NCI-H2107 (cell line): ENCODE measurements at places on chromosomes 5 and 9.
A peak's percentile ranks its signal among the peaks of the same experiment; 100 is the strongest.

DNA sequence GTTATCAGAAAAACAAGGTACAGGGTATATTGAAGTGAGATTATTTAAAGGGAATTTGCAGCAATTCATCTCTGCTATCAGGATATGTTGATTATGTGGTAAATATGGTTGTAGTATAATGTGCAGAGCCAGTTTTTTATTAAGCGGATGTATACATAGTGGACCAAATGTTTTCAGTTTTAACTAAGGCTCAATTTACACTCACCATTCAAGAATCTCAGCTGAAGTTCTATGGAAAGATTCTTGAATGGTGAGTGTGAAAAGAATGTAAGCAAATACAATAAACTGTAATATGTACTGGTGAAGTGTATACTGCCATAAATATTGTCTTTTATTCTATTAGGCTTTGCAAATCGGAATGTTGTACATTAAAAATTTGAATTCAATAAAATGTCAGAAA lies 895.9 kb upstream of the CDH10 start:
- no peak for DNase-seq

DNA sequence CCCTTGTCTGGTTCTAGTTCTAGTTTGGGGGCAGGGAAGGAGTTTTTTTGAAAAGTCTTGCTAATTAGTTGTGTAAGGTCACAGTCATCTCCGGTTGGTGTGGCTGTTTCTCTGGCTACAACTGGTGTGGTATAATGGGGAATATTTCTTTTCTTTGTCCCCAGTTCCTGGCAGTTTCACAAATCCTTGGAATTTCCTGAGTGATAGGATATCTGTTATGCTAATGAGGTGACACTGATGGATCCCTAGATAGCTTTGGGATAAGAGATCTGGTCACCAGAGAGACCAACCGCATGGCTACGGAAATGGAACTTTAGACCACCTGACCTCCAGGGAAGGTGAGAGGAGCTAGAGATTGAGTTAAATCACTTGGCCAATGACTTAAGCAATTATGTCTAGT lies 494.6 kb downstream of the ARHGEF28 start:
- DNase-seq, result no peak

DNA sequence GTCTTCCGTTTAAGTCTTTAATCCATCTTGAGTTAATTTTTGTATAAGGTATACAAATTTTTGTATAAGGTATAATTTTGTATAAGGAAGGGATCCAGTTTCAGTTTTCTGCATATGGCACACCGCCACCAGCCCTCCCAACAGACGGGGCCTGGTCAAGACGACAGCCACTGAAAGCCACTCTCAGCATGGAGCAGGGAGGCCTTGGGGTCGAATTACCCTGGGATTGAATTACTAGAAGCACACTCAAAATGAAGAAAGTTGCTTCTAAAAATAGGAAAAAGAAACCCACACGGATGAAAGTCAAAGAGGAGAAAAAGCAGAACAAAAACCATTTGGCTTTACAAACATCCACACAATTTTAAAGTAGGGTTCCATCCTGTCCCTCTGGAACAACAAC lies 586.2 kb upstream of the ADAMTS16 start:
- peak; percentile 73 for DNase-seq

GRCh38 chr9:114791736-114792135 lies 14.1 kb downstream of the TNFSF15 start:
- no peak for DNase-seq

GRCh38 chr5:6402939-6403338 lies 24.6 kb upstream of the MED10 start:
- no peak for DNase-seq

DNA sequence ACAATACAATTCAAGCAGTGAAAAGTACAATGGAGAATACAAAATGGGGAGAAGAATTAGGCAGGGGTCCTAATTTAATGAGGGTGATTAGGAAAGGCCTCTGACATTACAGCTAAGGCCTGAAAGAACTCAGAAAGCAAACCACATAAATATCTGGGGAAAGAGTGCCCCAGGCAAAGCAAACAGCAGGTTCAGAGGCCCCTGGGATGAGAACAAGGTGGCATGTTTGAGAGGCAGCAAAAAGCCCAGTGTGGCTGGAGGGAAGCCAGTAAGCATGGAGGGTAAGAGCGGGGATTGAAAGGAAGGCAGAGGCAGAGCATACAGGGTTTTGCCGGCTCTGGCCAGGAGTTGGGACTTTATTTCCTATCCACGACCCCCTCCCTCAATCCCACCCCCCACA lies 33.4 kb upstream of the VDAC1 start:
- no peak for DNase-seq

DNA sequence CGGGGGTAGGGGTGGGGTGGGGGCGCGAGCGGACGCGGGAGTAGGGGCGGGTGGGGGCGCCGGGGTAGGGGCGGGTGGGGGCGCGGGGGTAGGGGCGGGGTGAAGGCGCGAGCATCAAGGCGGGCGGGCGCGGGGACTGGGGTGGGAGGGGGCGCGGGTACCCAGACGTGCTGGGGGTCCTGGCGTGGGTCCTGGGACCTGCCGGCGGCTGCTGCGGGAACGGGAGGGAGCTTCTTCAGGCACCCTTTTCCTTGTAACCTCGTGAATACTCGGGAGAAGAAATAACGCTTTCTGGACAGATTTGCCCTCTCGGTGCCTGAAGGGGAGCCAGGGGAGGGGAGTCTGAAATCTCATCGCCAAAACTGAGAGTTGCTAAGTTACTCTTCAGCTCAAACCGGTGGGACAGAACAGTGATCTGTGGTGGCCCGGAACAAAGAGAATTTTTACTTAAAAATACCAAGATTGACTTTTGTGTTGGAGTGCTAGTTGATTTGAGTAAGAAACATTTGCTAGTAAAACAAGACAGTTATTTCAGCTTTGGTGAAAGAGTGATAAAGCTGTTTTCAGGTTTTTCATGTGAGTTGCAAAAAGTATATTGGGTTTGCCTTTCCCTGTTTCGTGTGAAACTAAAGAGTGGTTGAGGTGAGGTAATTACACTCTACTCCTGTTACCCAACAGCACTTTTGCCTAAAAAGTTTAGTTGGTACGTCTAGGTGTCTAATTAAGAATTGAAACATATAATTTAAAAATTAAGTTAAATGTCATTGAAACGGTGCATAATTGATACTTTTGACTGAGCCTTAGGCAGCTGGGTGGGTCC lies 643 bp downstream of the PLEKHG4B start:
- no peak for DNase-seq
